Occipital lobe (tissue), 3 donors: ENCODE measurements at places on chromosomes 1 and 21.

DNA sequence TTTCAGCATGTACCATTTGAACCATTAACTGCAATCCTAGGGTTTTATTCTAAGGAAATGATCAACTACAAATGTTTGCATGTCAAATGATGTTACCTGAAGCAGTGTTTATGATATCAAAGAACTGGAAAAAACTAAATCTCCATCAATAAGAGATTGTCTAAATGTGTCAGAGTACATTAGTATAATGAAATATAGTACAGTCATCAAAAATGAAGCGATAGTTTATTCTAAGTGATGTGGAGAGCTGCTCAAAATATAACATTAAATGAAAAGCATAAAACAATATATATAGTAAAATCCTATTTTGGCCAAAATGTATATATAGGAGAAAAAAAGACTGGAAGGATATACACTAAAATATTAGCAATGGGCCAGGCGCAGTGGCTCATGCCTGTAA, 24.0 kb downstream of the AKNAD1 start:
- no peak for DNase-seq

DNA sequence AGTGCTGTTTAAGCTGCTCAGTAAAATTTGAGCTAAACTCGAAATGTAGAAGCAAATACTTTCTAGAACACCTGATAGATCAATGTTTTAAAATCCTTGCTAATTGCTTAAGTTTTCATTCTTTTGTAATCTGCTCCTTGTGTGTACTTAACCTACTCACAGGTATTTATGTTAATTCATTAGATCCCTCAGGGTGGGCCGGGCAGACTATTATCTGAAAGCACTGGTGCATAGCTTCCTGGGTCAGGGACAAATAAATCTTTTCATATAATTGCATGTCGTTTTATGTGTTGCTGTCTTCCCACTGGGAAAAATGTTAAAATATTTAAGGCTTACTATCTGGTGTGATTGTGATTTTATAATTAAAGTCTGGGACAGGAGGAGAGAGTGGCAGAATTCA, 440.5 kb downstream of the SMYD3 start:
- DNase-seq: no peak

DNA sequence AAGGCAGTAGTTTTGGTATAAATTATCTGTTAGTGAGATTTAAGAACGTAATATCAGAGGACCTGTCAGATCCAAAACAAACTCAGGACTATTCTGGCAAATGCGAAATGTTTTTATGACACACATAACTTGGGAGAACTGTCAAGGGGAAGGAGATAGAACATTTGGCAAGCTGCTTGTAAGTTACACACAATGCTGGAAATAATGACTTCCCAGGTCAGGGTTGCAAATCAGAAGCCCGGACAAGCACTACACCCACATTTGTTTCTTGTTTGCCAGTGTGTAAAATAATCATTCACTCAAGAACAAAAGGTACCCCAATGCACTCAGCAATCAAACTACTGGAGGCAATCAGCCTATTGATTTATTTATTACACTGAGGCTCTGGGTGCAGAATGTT, 354.7 kb downstream of the KCNH1 start:
- DNase-seq: no peak

GRCh38 chr1:246647513-246647912, 76.7 kb upstream of the SCCPDH start:
- DNase-seq: peak; percentile 34

DNA sequence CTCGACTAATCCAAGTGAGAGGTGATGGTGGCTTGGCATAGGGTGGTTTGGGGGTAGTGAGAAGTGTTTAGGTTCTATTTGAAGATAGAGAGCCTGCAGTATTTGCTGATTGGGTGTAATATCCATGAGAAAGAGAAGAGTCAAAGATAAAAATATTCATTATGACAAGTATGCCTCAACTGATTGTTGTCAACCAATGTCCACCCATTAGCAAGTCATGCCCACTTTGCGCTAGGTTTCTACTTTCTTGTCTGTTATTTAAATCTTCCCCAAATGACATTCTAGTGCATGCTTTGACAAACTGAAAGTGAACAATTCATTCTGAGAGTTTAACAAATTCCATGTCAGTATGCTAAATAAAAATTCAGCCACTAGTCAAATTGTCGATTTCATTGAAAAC, 3.8 kb upstream of the XCL1 start:
- DNase-seq: no peak

GRCh38 chr21:35136586-35137219, 87.6 kb upstream of the RUNX1 start:
- no peak for DNase-seq

- DNase-seq: no peak
Measured at GRCh38 chr1:236638945-236639344, 34.6 kb upstream of the HEATR1 start.

GRCh38 chr1:39354572-39354971, 136.9 kb upstream of the BMP8A start:
- DNase-seq: no peak

GRCh38 chr1:226618380-226618779, 69.8 kb downstream of the STUM start:
- DNase-seq: no peak

GRCh38 chr1:92298213-92298572, 594 bp downstream of the GLMN start:
- DNase-seq: no peak

DNA sequence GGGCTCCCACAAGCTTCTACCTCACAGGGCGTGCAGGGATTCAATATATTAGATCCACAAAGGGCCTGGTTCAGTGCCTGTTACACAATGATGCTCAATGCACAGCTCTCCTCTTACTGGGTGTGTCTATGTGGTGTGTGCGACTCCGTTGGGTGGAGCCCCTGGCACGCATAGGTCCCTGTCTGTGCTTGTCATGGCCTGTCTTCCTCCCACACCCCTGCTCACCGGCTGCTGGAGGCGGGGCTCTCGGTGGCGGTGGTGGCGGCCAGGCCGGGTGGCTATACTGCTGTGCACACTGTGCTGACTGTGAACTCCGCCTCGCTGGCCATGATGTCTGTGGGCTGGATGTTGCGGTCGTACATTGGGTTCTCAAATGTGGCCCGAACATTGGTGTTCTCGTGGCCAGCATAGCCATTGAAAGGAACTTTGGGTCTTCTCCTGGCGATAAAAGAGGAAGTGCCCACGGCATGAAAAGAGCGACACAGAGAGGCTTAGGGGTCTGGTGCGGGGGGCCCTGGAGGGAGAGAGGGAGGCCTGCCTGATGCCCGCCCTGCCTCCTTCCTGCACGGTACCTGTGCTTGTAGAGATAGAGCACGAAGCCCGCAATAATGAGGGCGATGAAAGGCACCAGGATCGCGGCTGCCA, 46.9 kb downstream of the ZSCAN20 start:
- no peak for DNase-seq

GRCh38 chr21:18204931-18205330, 39.7 kb upstream of the CHODL start:
- DNase-seq: no peak
